Type B pancreatic cell (in vitro differentiated cells): ENCODE measurements at places on chromosomes 11 and 22. TPM values are rescaled to one million over a fixed set of nuclear protein-coding genes. Genes with fewer than 3 reads are reported as not detected.

Gene FAM227A
- total RNA-seq: 5.0 and 11.2 TPM in 2 replicates

Gene TMPRSS4
- total RNA-seq: 33.8 and 169 TPM in 2 replicates

- no peak overlapping the region for H3K4me3 ChIP-seq
- H3K4me1 ChIP-seq: peaks cover 5% of the 10 kb centered on the region
- DNase-seq: no peak
- no peak overlapping the region for H3K27ac ChIP-seq
Measured at GRCh38 chr11:16034074-16034473, 322.3 kb downstream of the SOX6 start.

GRCh38 chr22:43277987-43278601 lies 65.1 kb downstream of the SCUBE1 start:
- DNase-seq: no peak
- peaks cover 38% of the 10 kb centered on the region for H3K27me3 ChIP-seq
- peaks cover 18% of the 10 kb centered on the region for H3K4me1 ChIP-seq
- H3K36me3 ChIP-seq: no peaks in the 10 kb centered on the region
- H3K4me3 ChIP-seq: no peak overlapping the region

GRCh38 chr11:102239911-102240310 lies 77.4 kb upstream of the BIRC3 start:
- H3K36me3 ChIP-seq: peaks cover 5% of the 10 kb centered on the region
- H3K4me1 ChIP-seq: peaks cover 16% of the 10 kb centered on the region
- no peak for DNase-seq
- H3K27me3 ChIP-seq: no peaks in the 10 kb centered on the region
- H3K27ac ChIP-seq: no peak overlapping the region

Gene KCNE3
- 7.3 and 12.5 TPM in 2 replicates for total RNA-seq

DNA sequence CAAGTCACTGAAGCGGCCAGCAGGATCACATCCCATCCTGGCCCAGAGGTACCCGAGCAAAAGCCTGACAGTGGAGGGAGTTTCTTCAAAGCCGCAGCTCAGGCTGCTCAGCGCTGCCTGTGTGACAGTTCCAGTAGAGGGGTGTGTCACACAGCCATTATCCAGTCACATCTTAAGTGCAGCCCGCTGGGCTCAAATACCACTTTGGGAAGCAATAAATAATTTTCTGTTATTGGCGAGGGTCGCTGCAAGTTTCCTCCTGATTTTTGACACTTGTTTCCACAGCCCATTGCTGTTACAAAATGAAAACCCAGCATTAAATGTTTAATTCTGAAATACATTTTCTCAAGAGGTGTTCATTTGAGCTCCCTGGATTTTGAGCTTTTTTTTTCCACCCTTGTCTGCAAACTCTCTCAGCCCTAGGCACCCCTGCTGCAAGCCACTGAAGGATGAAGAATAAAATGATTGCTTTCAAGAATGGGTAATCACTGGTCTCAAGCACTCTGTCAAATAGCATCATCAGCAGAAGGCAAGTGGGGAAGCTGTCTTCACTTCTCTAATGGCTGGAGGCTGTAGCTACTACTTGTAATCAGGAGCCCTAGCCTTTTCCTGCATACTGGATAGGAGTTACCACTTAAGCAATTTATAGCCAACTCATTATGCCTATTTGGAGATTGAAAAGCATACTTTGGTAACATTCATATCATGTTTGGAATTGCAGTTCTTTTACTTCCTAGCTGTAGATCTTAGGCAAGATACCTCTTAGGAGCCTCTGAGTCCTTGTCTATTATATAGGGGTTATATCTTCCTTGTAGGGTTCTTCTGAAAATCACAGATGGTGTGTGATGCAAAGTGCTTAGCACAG lies 373.7 kb downstream of the METTL15 start:
- peaks cover 6% of the 10 kb centered on the region for H3K4me1 ChIP-seq
- H3K27me3 ChIP-seq: peaks cover 3% of the 10 kb centered on the region
- DNase-seq: no peak
- H3K27ac ChIP-seq: no peak overlapping the region
